Left renal cortex interstitium (tissue), 4 donors: ENCODE measurements at places on chromosomes 7 and 10.

- no peak for DNase-seq
Observed at GRCh38 chr10:25112016-25112415, 62.8 kb upstream of the GPR158 start.

- DNase-seq, result no peak
Observed at GRCh38 chr10:8014649-8015048, 39.8 kb upstream of the GATA3 start.

GRCh38 chr7:151954866-151955820 lies 1.1 kb upstream of the GALNTL5 start:
- no peak for DNase-seq

DNA sequence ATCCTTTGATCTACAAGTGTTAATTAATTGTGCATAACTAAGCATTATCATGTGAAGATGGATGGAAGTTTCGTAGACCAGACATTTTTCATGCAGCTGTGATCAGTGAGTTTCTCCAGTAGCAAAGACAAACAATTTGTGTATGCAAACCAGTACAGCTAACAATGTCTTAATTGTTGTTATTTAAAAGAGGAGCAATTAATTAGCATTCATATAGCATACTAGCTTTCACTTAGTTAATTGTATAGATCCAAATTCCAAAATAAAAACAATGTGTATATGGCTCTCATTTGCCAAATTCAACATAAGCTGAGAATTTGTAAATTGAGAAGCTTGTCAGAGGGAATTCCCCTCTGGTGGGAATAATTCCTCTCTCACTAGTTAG lies 22.6 kb upstream of the PRKCQ start:
- DNase-seq, result no peak

- no peak for DNase-seq
Observed at GRCh38 chr7:133755901-133756300, 371.2 kb upstream of the LRGUK start.

- DNase-seq, result no peak
Observed at GRCh38 chr10:3647074-3647473, 137.9 kb downstream of the KLF6 start.

DNA sequence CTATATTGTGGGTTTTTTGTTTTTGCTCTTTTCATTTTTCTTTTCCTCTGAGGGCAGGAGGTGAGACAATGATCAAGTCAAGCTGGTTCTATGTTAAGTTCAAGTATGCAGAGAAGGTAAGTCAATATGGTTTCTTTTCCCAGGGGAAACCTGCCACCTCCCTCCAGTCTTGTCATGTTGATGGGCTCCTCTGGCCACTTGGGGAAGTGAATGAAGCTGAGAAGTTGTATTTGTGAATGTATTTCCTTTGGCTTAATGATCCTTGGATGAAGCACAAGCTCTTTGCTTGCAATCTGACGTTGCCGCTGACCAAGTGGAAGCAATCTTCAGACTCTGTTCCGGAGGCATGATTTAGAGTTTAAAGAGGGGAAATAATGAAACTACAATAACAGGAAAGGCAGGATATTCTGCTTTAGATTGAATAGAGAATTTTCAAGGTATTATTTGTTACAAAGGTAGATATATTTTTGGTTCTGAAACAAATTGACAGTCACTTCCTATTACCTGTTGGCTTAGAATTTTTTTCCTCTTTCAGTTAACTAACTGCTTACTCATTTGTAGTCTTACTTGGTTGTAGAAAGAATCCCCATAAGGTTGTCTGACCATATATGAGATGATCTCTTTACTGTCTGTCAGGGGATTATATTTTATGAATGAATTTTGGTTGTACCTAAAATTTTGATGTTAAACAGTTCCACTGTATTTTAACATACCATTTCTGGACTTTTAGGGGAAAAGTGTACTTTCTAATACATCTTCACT lies 369.6 kb downstream of the AUTS2 start:
- DNase-seq, result no peak
